Neural progenitor cell (in vitro differentiated cells): ENCODE measurements at places on chromosomes 12 and 14. TPM values are rescaled to one million over a fixed set of nuclear protein-coding genes. Genes with fewer than 3 reads are reported as not detected.

- H3K36me3 ChIP-seq: no peaks in the 10 kb centered on the region
- H3K4me1 ChIP-seq: peaks cover 7% of the 10 kb centered on the region
- peaks cover 7% of the 10 kb centered on the region for H3K27me3 ChIP-seq
- H3K4me3 ChIP-seq: no peak overlapping the region
Measured at GRCh38 chr12:32901553-32901952, 5.0 kb upstream of the PKP2 start.

GRCh38 chr12:9163392-9163791 is 44.8 kb downstream of the PZP start:
- no peaks in the 10 kb centered on the region for H3K4me1 ChIP-seq
- H3K4me3 ChIP-seq: no peak overlapping the region
- H3K27ac ChIP-seq: no peak overlapping the region
- H3K36me3 ChIP-seq: no peaks in the 10 kb centered on the region
- no peak for DNase-seq

The LRIG3 gene
- total RNA-seq: 56.2 and 67.5 TPM in 2 replicates

GRCh38 chr14:23009483-23009938 is 432 bp downstream of the C14orf93 start:
- H3K27me3 ChIP-seq: no peaks in the 10 kb centered on the region
- H3K27ac ChIP-seq: no peak overlapping the region
- H3K4me3 ChIP-seq: peak overlapping the region; percentile 30
- H3K4me1 ChIP-seq: peaks cover 19% of the 10 kb centered on the region
- DNase-seq: no peak

The AQP6 gene
- total RNA-seq: 0.12 TPM in 1 of 2 replicates, not detected in the other

The CCND2 gene
- 95.8 and 103 TPM in 2 replicates for total RNA-seq

DNA sequence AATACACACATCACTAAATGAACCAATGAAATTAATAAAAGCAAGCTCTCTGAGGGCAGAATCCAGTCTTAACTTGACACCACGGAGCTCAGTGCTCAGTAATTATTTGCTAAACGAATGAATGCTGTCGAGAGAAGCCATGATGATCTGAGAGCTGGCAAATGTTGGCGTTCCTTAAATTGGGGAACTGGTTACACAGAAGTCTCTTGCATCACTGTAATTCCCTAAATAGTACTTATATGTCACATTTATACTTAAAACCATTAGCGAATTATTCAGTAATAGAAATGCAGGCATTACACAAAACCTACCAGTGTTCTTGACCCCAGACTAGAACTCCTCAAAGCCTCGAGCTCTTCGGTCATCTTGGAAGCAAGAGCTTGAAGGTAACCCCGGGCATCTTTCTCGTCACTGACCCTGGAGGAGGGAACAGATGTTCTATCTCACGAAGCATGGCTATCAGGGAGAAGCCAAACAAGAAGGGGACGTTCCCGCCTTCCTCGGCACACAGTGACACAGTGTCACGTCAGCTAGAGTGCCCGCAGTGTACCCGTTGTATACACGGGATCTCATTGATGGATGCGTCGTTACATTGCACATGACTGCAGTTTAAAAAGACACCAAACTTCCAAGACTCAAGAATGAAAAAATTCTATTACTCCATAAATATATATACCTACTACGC is 43.6 kb downstream of the AMN start:
- H3K4me3 ChIP-seq: no peak overlapping the region
- peaks cover 2% of the 10 kb centered on the region for H3K36me3 ChIP-seq
- H3K27me3 ChIP-seq: no peaks in the 10 kb centered on the region

- H3K27ac ChIP-seq: no peak overlapping the region
- no peaks in the 10 kb centered on the region for H3K36me3 ChIP-seq
- peaks cover 34% of the 10 kb centered on the region for H3K4me1 ChIP-seq
- DNase-seq: peak; percentile 70
- peaks cover 99% of the 10 kb centered on the region for H3K27me3 ChIP-seq
Measured at GRCh38 chr12:114685869-114686268, 1.9 kb upstream of the TBX3 start.

DNA sequence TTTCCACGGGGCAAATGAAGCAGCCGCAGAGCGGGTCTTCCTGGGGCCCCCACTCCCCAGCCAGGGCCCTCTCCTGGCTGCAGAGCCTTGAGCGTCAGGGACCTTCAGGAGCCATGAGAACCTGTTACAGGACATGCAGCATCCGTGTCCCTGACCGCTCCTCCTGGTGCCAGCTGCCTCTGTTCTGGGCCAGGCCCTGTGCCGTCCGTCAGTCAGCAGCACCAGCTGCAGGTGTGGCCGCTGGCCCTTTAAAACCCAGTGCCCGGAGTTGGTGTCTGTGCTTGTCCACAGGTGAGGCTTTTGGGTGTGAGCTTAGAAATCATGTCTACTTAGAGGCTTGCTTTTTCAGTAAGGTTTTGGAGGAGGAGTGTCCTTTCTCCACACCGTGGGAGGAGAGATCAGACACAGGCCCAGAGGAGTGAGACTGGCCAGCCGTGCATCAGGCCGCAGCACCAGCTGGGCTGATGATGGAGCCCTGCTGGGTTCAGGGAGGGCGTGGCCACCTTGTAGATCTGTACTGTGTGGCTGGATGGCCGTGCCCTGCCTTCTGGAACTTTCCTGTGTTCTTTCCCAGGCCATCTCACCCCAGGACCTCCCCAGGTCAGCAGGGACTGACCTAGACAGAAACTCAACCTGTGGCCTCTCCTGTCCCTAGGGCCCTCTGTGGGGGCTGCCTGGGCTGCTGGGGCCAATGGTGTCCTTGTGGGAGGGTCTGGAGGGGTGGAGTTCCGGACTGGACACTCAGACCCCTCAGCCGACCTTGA is 27.1 kb downstream of the AACS start:
- no peak overlapping the region for H3K4me3 ChIP-seq
- no peaks in the 10 kb centered on the region for H3K27me3 ChIP-seq
- H3K27ac ChIP-seq: no peak overlapping the region
- no peaks in the 10 kb centered on the region for H3K4me1 ChIP-seq
- no peaks in the 10 kb centered on the region for H3K36me3 ChIP-seq

- H3K4me3 ChIP-seq: no peak overlapping the region
- no peak for DNase-seq
Measured at GRCh38 chr14:50816395-50817047, 14.4 kb downstream of the NIN start.

The PCNX1 gene
- total RNA-seq: 45.8 and 48.6 TPM in 2 replicates

The SMIM41 gene
- total RNA-seq: not detected in 2 replicates

DNA sequence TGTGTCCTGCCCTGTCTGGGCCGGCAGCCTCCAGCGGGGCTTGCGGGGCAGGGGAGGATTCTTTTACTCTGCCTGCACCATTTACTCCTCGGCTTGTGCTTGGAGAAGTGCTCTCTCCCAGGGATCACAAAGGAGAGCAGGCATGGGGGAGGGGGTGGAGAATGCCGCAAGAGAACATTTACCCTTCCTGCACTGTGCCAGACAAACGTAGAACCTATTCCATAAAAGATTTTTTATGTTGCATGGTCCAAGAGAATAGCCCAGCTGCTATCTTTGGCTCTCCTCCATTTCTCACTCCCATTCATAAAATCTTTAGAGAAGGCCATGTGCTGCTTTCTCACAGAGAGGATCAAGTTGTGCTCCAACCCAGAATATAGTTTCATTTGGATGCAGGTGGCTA is 159.4 kb downstream of the SPTSSA start:
- no peaks in the 10 kb centered on the region for H3K36me3 ChIP-seq
- no peak for DNase-seq
- H3K4me1 ChIP-seq: peaks cover 11% of the 10 kb centered on the region
- H3K27ac ChIP-seq: no peak overlapping the region
- no peak overlapping the region for H3K4me3 ChIP-seq
